ENCODE measurements at places on chromosomes 13 and 19.

- no peak for DNase-seq
These were observed 2.6 kb downstream of the TLE5 start for GRCh38 chr19:3059653-3060052.

GRCh38 chr13:63367522-63368198, 1952.0 kb upstream of the PCDH20 start:
- DNase-seq: no peak

DNA sequence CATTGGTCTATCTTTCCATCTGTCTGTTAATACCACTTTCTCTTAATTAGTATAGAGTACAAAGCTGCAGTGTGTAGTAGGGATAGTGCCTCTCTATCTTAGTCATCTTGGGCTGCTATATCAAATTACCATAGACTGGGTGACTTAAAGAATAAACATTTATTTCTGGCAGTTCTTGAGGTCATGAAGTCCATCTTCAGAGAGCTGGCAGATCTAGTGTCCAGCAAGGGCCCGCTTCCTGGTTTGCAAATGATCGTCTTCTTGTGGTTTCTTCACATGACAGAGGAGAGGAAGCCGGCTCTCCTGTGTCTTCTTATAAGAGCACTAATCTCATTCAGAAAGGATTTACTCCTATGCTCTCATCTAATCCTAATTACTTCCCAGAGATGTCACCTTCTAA, 6.1 kb downstream of the ZNF700 start:
- DNase-seq: no peak

- DNase-seq: no peak
These were observed 9.1 kb upstream of the TMEM255B start for GRCh38 chr13:113749967-113750366.

- no peak for DNase-seq
These were observed 11.9 kb downstream of the KLF2 start for GRCh38 chr19:16336571-16336970.

DNA sequence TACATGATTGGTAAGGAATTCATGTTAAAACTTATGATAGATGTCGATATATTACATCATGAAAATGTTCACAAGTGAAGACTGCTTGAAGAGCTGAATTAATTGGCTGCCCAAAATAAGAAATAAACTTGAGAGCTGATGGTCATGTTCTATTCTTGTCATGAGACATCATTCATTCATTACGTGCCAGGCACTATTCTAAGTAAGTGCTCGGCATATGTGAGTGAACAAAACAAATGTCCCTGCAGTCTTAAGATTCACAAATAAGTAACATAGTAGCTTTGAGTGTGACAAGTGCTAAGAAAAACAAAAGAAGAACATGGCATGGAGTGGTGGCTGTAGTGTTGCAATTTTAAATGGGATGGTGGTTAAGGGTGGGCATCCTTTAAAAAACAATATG, 329.3 kb downstream of the SUCLA2 start:
- no peak for DNase-seq

DNA sequence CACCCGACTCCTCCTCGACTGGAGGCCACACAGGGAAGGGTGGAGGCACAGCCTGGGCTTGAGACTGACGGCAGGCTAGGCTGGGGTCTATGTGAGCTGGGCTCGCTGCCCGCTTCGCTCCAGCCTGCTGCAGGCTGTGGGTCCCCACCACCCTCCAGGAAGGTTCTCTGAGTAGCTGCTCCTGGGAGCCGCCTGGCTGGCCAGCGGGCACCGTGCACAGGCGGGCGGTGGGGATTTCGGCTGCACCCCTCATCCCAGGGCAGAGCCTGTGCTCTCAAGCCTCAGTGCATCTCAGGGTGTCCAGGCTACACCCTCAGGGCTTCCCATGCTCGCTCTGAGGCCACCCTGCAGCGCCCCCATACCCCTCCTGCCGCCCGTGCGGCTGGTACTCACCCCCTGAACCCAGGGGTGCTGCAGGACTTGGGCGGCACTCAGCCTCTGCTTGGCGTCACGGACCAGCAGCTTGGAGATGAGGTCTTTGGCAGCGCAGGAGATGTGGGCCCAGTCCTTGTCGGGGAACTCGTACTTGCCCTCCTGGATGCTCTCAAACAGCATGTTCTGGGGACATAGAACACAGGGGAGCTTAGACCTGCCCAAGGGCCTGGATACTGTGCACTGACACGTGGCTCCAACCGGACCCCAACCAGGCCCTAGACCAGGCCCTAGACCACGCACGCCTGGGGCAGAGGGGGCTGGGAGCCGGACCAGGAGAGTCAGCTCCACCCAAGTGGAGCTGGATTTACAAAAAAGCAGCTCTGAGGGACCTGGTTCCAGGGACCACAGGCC, 10.2 kb downstream of the MKNK2 start:
- DNase-seq: peak; percentile 19

GRCh38 chr19:49340069-49340864, 5.1 kb downstream of the CD37 start:
- peak; percentile 96 for DNase-seq

- DNase-seq: peak; percentile 59
These were observed 2.5 kb downstream of the FTL start for GRCh38 chr19:48967346-48968178.

DNA sequence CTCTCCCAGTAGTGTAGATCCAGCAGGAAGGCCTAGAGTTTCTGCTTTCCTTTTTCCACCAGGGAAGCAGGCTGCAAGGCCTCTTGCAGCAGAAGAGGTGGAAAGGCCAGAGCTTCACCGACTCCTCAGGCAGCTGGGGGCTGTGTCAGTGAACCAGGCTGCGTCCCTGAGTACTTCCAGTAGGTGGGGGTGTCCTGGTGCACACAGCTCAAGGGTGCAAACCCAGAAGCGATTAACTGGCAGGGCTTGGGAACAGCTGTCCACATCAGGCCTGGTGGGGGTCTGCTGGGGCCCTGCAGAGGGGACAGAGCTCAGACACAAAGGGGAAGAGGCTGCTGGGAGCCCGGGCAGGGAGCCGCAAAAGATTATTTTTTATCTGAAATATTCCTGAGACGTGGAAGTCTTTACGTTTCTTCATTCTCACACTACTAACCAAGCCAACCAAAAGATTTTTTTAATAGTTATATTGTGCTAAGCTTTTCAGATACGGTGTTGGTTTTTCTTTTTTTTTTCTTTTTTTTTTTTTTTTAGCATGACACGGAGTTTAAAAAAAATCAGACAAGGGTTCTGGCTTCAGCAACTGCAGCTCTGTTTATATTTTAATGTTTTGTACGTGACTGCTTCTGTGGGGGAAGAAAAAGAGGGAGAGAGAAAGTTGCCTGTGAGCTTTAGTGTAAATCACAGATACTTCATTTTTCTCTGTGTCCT, 11.0 kb downstream of the TSHZ3 start:
- DNase-seq: no peak

DNA sequence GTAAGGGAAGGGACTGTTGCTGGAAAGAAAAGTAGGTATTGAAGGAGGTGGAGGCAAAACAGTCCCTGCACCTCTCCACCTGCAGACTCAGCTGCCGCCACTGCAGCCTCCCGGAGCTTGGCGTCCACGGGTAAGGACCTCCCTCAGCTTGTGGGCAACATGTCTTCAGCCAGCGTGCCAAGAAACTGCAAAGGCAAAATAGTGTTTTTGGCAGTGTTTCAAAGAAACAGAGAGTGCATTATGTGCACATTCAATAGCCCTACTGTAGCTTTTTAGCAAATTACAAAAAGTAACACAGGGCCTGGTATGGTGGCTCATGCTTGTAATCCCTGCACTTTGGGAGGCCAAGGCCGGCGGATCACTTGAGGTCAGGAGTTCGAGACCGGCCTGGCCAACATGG, 57.4 kb downstream of the ATP11A start:
- no peak for DNase-seq

- DNase-seq: no peak
These were observed 2.3 kb downstream of the HTR2A start for GRCh38 chr13:46894568-46894967.

GRCh38 chr13:31747966-31748365, 8.6 kb downstream of the RXFP2 start:
- DNase-seq: no peak

- no peak for DNase-seq
These were observed 5.3 kb downstream of the PRKACA start for GRCh38 chr19:14112051-14112808.

GRCh38 chr13:114135731-114136171, 3.3 kb upstream of the RASA3 start:
- no peak for DNase-seq

DNA sequence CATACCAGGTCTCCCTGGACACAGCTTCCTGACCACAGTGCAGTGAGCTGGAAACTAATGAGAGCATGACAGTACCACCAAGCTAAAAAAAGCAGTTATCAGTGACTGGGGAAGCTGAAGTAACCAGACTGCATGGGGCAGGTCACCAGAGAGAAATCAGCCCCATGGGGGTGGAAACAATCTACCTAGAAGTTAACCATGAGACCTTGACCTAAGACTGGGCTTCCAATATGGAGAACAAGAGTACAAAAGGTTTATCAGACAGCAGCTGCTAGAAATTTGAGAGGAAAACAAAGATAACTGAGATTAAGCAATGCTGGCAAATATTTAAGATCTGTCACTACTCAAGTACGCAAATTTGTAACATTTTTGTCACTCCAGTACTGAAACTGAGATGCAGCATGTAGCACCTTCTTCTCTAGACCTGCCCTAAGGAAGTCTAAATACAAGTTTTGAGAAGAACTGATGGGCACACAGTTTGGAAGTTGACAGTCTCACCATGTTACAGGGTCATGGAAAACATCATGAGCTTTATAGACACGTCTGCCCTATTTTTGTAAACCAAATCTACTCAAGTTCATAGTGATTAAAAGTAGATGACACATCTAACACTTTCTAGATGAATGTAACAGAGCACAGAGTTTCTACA, 2641.8 kb upstream of the PCDH20 start:
- no peak for DNase-seq

DNA sequence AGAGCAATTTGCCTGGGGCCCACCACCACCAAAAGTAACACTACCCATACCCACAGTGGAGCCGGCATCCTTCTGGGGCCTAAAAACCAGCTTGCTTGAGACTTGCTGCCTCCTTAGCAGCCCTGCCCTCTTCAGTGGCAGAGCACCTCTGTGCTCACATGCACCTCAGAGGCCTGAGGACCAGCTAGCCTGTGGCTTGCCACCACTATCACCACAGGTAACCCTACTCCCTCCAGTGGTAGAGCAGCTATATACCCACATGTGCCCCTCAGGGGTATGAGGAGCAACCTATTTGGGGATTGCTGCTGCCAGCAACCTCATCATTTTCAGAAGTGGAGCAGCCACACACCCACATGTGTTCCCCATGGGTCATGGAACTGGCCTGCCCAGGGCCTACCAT, 111.4 kb upstream of the SPRY2 start:
- DNase-seq: no peak

DNA sequence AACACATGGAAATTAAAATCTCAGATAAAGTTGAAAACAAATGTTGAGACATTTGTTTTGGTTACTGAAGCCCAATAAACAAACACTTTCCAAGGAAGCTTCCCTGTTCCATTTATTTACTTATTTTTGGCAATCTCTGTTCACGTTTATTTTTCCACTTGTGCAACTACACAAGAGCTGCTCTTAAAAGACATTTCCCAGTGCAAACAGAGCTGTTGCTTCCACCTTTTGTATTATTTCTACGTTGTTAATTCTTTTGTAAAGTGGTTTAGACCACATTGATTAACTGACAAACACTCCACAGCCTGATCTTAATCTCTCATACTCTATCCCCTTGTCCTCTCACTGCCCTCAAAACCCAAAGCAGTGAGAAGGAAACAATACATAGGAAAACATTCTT, 757.6 kb downstream of the LIG4 start:
- DNase-seq: no peak

- DNase-seq: no peak
These were observed 13.0 kb downstream of the CIC start for GRCh38 chr19:42281827-42282762.

DNA sequence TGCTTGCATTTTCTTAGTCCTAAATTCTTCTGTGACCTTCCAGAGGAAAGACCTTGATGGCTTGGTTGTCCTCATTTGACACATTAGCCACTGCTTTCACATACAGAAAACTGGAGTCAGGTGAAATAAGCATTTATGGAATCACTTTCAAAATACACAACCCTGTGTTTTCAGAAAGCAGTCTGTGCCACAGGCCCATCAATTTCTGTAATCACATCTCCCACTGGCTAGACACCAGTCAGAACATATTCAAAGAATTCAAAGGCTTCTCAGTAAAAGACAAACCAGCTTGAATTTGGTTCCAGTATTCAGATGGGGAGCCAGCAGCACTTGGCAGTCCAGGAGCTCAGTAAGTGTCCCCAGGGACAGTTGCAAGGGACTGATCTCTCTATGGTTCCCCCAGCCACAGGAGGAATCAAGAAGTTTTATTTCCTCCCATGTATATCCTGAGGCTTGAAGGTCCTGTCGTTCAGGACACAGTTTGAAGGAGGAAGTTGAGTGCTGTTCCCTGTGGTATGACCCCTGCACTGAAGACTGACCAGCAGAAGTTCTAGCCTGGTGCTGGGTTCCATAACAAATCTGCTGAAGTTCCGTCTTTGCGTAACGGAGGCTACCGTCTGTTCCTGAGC, 214.3 kb downstream of the FOXO1 start:
- DNase-seq: peak; percentile 11

DNA sequence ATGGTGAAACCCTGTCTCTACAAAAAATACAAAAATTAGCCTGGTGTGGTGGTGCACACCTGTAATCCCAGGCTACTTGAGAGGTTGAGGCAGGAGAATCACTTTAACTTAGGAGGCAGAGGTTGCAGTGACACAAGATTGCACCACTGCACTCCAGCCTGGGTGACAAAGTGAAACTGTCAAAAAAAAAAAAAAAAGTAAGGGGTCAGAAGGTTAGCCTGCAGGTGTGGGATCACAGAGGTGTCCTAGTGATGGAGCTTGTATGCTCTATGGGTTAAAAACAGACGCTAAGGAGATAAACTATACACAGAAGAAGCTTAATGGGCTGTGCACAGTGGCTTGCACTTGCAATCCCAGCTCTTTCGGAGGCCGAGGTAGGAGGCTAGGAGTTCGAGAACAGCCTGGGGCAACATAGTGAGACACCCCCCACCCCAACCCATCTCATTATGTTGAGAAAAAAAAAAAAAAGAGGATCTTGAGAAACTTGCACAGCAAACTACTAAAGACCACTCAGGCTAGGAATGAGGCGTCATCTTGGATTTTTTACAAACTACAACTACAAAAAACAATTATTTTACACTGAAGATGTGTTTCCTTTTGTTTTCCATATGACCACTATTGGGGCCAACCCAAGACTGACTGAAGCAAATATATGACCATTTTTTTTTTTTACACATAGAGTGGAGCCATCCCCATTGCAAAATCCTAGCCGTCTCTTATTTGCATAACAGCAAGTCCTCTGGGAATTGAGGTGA, 7.9 kb downstream of the FOSB start:
- no peak for DNase-seq

- DNase-seq: no peak
These were observed 349.0 kb downstream of the EFNB2 start for GRCh38 chr13:106186366-106187030.

DNA sequence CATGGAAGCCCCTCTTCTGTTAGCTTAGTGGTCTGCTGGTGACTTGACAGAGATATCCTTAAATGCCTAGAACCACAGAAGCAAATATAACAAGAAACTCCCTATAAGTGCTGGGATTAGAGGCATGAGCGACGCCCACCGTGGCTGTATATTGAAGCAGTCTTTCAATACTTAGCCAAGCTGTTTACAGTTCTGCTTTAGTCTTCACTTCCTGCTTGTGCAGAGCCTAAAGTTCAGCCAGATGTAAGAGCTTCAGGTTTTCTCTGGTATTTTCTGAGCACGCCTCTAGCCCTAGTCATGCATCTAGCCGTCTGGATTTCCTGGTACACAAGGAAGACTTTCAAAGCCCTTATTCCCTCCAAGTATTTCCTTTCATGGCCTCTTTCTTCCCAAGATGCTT, 28.5 kb downstream of the TRPM4 start:
- no peak for DNase-seq

GRCh38 chr13:110705356-110705825, 525 bp downstream of the CARS2 start:
- no peak for DNase-seq
